Hepatic stellate cell (primary cell): ENCODE measurements at places on chromosomes 7 and 10.

- no peak for DNase-seq
Measured at GRCh38 chr7:56048245-56048644, 3.0 kb downstream of the PSPH start.

DNA sequence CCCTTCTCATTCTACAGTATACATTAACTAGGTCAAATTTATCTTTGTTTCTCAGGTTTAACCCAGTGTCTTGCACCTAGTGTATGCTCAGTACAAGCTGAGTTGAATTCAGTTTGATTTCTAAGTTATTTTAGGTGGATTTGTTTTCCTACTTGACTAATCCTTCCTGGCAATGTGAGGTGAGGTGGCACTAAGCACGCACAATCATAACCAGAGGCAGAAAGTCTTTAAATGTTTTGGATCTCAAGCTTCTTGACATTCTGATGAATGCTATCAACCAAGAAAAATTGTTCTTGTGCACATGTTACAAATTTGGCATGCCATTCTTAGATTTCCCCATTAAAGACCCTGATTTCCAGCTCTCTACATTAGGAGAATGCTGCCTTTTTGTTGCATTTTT lies 3.2 kb downstream of the BZW2 start:
- DNase-seq, result no peak

- DNase-seq, result no peak
Measured at GRCh38 chr7:106944035-106944665, 79.1 kb downstream of the PIK3CG start.

GRCh38 chr7:43771573-43771972 lies 13.1 kb downstream of the BLVRA start:
- DNase-seq, result no peak

GRCh38 chr10:127997271-127997670 lies 90.4 kb downstream of the PTPRE start:
- DNase-seq, result no peak

DNA sequence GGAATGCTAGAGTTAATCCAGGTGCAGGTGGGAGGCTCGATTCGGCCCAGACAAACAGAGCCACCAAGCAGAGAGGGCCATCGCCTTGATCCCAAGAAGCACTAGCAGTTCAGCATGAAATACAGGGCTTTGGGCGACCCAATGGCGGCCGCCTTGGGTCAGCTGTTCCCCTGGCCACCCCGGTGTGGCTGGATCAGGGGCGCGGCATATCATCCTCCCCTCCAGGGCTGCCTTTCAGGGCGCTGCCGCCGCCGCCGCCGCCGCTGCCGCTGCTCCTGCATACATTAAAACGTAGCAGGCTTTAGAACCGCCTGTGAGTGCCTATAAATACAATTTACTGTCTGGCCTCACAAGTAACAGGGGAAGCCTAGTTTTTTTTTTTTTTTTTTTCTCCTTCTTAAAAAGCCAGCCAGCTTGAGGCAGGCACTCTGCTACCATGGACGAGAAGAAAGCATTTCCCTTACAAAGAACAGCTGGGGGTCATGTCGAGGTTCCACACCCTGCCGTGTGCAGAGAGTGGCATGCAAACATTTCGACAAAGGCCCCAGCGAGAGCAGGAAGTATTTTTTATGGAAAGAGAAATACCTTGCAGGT lies 57.7 kb upstream of the EFCAB10 start:
- no peak for DNase-seq
